ENCODE measurements at places on chromosomes 3 and 15.

- no peak for DNase-seq
These were observed 29.0 kb downstream of the ADCY5 start for GRCh38 chr3:123419850-123420297.

GRCh38 chr3:132174500-132174899, 139.7 kb upstream of the CPNE4 start:
- DNase-seq = no peak

DNA sequence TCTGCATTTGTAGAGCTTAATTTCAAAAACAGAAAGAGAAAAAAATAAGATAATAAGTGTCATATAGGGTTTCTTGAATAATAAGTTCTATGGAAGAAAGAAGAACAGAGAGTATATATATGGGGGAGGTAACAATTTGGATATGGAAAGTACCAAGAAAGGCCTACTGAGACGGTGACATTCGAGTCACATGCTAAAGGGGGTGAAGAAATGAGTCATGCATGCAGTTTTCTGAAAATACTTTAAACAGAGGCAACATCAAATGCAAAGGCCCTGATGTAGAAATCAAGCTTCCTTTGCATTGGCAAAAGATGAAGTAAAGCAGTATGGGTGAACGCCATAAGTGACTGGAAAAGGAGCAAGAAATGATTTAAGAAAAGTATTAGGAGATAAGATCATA, 371.6 kb upstream of the ZNF385D start:
- DNase-seq = no peak

DNA sequence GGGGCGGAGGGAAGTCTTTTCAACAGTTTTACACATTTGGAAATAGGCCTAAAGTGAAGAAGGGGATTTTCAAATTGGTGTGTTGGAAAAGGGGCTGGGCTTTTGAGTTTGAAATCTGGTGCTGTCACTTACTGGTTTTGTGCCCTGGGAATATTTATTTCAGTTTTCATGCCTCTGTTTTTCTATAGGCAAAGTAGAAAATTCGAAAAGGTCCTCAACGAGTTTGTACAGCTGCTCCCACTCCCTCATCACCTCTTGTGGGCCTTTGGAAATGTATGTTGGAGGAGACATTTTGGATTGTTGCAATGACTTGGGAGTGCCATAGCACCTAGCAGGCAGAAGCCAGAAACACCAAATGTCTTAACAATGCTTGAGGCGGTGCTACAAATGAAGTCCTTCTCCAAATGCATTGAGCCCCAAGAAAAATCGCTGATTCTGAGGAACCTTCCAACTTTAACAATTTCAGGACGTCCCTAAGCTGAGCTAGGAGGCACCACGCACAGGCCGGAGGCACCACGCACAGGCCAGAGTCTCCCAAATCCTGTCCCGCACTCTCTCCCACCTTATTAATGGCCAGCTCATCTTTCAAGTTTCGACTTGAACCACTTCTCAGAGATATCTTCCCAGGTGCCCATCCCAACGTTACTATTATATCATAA, 639 bp upstream of the POLR2M start:
- DNase-seq = no peak

GRCh38 chr3:158912188-158912587, 110.3 kb downstream of the MFSD1 start:
- peak; percentile 61 for DNase-seq

DNA sequence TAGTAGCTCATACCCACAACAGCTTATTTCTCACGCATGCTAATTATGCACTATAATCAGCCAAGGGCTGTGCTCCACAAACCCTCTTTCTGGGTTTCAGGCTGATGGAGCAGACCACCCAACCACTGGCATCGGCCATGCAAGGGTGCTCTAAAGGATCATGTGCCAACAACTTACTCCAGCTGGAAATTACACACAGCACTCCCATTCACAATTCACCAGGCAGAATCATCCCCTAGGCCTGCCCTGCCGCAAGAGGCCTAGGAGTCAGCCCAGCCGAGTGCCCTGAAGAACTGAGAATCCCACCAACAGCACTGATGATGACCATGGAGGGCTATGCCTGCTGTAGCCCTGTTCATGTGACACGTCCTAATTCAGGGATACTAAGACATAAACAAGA, 216.2 kb upstream of the CHRNA7 start:
- no peak for DNase-seq

DNA sequence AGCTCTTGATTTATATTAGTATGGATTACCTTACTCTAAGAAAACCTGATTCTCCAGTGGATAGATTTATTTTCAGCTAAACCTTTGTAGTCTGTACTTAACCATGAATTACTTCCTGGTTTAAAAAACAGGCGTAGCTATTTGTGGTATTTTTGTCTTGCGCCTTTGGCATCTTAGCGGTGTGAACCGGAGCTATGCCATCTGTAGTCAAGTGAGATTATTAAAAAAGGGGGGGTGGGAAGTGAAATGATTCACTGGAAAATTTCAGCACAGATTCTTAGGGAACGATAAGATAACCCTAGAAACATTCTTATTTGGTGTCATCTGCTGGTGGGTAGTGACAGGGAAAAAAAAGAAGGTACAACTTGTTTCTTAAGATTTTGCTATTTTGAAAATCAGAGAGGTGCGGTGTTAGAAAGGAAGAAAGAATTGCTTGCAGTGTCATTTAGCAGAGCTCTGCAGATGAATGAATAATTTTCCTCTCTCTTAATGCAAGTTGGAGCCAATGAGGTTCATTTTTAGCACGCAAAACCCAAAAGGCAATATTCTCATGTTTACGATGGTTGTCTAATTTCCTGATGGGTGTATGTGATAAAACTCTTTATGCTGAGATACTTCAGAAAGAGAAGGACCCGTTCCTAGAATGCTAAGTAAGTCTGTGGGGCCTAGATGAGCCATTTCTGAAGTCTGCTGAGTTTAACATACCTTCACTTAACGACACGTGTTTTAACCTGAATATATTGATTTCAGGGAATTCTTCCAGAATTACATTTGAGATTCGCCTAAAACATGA, 44.0 kb downstream of the PSMD6 start:
- DNase-seq = no peak

GRCh38 chr15:63906266-63906584, 72.5 kb upstream of the HERC1 start:
- no peak for DNase-seq

GRCh38 chr3:1969281-1969680, 129.4 kb upstream of the CNTN4 start:
- no peak for DNase-seq

DNA sequence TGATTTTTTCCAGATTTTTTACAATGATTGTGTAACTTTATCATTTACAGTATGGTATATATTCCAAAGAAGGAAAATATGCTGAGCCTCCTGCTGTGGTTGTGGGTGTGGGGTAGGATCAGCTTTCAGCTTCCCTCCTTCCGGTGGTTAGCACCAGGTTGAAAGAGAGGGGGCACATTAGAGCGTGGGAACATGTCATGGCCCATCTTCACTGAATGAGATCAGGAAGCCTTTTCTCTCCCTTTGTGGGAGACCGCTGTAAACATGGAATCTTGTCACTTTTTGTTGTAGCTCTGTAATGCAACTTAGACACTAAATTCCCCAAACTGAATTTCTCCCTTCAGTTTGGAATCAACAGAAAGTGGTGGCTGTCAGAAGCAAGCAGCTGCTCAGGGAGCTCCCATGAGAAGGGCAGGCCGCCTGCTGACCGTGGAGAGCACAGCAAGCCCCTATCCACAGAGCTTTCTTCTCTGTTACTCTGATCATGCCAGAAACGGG, 86.7 kb upstream of the LIMD1 start:
- peak; percentile 41 for DNase-seq

GRCh38 chr15:100806157-100806556, 73.5 kb upstream of the ALDH1A3 start:
- DNase-seq = no peak

DNA sequence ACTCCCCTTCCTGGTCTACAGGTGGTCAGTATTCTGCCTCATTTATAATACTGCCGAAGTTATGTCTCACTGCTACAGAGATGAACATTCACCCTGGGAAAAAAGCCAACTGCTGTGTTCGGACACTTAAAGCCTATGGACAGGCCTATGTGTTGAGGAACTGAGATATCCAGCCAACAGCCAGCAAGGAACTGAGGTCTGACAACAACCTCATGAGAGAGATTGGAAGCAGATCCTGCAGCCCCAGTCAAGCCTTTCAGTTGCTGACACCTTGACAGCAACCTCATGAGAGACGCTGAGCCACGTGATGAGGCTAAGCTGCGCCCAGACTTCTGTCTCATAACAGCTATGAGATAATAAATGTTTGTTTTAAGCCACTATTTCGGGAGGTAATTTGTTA, 18.2 kb upstream of the FHIT start:
- DNase-seq = peak; percentile 26

GRCh38 chr15:48266024-48266689, 60.1 kb downstream of the SLC12A1 start:
- DNase-seq = no peak

DNA sequence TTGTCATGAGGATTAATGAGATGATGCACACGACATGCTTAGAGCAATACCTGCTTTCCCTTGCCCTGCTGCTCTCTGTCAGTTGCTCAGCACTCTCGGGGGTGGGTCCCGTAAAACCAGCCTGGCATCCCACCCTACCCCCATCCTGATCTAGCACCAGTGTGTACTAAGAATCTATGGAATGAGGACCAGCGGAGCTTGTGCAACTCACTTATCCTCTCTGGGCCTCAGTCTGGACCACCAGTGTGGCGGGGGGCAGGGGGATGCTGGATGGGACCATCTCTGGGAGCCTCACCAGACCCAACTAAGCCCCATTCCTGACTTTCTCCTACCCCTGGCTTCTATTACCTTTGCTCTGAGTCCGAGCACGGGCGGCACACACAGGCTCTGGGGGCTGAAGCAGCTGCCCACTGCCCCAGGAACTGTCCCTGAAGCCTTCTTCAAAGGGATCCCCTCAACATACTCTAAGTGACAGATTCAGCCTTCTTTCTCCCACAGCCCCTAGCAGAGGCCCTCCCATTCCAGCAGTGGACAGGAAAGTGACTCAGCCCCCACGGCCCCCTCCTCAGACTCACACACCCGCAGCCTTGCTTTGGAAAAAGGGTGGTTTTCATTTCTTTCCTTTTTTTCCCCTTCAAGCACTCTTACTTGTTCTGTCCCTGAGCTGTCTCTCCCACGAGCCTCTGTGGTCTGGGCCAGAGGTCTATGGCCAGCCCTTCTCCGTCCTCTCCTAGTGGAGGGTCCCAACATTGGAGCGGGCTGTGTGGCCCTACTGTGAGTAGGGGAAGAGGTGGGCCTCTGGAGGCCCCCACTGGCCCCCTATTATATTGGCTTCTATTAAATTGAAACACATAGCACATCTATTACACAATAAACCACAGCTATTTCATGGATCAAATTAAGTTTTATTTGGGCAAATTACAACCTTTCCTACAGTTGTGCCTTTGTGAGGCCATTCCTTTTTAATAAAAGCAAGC, 100.3 kb downstream of the SMAD6 start:
- DNase-seq = no peak

DNA sequence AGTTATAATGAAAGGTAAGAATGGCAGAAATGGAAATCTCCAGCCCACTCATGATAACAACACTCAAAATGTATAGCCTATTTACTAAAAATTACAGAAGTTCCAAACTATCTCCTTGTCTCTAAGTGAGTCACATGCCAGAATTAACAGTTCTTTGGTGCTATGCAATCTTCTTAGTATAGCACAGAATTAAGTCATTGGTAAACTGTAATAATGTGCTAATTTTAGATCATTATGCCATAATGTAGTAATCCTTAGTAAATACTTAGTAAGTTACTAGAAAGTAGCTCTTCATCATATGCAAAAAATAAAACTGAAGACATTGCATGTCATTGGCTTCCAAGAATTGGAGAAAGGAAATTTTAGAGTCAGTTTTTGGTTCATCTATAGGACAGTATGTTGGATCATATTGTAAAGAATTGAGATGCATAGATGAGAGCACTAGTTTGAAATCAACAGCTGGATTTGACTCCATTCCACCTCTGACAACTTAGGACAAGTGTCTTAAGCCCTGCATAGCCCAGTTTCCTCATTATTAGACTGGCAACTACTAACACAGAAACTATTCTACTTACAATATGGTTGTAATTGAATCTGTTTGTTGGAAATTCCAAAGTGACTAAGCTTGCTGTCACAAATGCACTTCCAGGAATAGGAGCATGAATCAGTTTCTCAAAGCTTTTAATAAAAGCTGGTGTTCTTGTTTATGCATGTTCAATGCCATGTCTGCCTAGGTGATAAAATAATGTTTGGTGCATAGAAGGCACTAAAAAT, 40.1 kb upstream of the CD47 start:
- no peak for DNase-seq

DNA sequence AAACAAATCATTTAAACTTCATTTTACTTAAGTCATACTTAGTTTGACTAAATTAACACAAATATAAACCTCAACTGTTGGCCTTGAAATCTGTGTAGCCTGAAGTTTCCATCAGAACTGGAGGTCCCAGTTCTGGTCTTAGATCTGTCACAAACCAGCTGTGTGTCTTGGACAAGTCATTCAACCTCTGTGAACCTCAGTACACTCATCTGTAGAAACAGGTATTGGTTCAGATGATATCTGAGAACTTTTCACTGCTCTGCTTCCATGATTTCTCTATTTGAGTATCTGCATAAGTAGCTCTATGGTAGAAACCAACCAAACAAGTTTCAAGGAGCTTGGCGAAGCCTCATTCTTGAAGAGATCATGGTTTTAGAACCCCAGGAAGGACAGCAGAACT, 60.4 kb upstream of the SLC2A2 start:
- DNase-seq = no peak
